ENCODE measurements at places on chromosomes 12 and 14.

GRCh38 chr12:93563807-93564538 is 8.5 kb upstream of the SOCS2 start:
- DNase-seq, result no peak

- no peak for DNase-seq
These were observed 144.9 kb upstream of the PELI2 start for GRCh38 chr14:55973285-55973800.

GRCh38 chr12:21350975-21351374 is 16.3 kb upstream of the SLCO1A2 start:
- DNase-seq, result no peak

DNA sequence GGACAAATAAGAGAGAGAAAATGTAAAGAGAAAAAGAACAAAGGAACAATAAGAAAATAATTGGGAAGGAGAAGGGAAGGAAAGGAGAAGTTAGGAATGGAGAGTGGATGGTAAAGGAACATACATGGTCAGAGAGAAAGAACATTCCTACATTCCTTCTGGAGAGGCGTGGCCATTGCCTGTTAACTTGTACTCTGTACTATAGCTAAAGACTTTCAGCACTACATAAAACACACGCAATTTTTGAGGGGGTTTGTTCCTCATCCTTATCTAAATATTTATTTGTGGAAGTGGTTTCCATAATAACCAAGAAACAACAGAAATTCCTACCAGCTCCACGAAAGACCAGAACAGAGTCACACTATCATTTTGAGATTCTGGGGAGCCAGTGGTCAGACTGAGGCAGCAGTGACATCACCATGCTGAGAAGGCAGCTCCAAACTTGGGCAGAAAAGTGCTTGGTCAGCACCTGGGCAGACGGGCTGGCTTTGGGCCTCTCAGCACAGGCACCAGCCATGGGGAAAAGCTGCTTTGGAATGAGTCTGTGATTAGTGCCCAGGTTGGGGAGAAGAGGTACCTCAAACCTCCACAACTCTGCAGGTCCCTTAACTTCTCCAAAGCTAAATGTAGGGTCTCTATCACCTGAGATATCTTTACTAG is 125.9 kb upstream of the NTF3 start:
- DNase-seq, result no peak

DNA sequence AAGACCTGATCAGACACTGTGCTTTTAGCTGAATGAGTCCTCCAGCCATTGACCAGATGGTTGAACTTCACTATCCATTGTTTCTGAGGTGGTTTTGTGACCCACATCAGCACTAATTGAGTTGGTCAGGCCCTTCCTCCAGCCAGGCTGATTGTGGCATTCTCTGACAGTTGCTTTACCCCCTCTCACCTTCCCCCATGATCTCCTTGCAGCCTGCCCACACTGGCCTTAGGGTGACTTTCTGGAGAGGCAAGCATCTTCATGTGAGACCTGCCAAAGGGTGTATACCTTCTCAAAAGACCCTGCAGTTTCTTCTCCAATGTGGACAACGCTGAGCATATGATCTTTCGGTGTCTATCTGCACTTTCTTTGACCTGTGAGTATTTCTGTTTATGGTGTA is 83.9 kb downstream of the GPATCH2L start:
- no peak for DNase-seq

GRCh38 chr14:31770271-31770670 is 209.1 kb downstream of the NUBPL start:
- no peak for DNase-seq

DNA sequence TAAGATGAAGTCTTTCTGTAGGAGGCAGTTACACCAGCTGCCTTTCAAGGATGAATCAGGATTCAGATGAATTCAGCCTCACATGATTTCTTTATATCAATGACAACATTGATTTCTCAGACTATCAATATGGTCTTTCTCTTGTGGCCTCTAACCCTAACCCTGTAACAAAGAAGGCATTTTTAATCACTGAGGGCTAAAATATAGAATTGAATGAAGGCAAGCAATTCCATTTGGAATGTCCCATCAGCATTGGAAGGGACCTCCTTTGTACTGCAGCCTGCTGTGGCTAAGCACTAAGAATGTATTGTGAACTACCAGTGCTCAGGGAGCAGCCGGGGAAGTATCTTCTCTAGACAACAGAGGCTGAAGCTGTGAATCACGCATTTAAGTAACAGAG is 90.6 kb upstream of the FRMD6 start:
- no peak for DNase-seq

GRCh38 chr12:72035625-72036024 is 97.0 kb downstream of the TPH2 start:
- no peak for DNase-seq

DNA sequence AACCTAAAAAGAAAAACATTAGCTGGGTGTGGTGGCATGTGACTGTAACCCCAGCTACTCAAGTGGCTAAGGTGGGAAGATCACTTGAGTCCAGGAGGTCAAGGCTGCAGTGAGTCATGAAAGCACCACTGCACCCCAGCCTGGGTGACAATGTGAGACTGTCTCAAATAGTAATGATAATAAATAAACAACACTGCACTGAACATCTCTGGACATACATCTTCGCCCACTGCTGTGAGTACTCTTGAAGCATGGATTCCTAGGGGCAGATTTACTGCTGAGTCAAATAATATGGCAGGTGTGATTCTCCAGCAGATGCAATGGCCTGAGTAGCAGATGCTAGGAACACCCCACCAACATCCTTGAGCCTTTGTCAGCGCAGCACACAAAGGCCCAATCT is 23.6 kb downstream of the ABCB9 start:
- DNase-seq, result no peak

- DNase-seq, result peak; percentile 93
These were observed 146.8 kb downstream of the CHST11 start for GRCh38 chr12:104603545-104603973.

- DNase-seq, result no peak
These were observed 36.4 kb upstream of the METAP2 start for GRCh38 chr12:95437565-95437964.

All from HS-5 (cell line).